Cortex of kidney (tissue), 1 donor: ENCODE measurements at places on chromosomes 2 and 18.

DNA sequence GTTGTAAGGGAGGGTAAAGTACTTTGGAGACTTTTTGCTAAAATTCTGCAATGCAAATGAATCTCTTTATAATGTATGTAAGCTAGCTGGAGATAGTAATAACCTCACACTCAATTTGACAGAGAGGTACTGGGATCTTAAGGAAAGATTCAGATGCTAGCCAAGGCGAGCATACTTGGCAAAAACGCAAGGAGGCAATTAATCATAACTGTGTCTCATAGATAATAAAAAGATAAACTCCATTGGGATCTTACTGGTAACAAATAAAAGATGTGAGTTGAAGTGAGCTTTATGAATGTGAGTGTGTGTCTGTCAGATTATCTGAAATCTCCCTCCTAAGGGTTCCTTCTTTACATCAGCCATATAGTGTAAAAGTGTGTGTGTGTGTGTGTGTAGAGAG, 533.0 kb downstream of the TMX3 start:
- no peak for DNase-seq

DNA sequence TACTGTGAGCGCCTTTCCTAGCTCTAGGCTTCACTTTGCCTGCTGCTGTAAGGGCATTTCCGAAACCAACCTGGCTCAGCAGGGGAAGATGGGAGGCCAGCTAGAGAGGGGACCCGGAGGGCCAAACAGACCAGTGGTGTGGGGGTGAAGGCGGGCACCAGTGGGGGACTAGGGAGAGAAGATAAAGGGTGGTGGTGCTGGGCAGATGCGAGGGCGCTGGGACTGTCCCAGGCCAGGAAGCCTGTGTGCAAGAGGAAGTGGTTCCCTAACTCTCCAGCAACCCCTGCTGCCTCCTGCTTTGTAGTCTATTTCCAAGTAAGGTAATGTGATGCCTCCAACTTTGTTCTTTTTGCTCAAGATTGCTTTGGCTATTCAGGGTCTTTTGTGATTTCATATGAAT, 73.1 kb downstream of the DNAH7 start:
- DNase-seq, result no peak

DNA sequence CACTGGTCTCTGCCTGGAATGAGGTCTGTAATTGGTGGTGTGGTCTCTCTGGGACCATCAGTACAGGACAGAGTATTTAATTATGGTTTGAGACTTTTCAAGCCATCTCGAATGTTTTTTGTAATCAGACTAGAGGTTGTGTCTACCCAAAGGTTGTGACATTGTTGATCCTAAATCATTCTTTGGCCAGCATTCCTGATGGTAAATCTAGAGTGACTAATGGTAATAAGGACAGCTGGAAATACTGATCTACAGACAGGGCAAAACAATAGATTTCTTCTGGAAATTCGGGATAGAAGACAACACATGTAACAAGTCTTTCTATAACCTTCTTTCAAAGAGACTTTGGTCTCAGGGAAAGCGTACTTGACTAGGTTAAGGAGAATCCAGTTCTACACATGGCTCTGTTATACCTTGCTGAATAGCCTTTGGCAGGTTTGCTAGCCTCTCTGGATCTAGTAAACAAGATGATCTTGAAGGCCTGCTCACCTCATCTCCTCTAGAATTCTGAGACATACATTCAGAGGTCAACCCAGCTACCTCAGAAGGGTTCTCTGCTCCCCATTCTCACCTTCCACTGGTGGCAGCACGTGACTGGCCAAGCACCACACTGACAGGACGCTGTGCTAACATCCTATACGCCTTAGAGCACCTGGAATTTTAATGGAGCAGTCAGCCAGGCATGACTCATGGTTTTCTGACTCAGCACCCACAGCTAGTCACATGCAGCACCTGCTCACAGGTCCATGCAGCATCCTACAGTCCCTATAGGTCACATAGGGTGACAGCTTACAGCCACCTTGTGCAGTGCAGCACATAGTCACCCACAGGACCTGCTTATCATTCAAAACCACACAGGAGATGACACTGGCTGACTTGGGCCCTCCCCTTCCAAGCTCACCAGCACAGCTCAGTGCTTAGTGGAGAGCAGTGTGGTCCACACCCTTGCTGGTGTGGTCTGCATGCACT, 12.2 kb downstream of the PLB1 start:
- DNase-seq, result no peak

GRCh38 chr18:10164271-10165071, 250.7 kb downstream of the VAPA start:
- no peak for DNase-seq

GRCh38 chr18:60732143-60732542, 359.6 kb upstream of the MC4R start:
- DNase-seq, result no peak

GRCh38 chr18:13007248-13007560, 16.0 kb downstream of the CEP192 start:
- DNase-seq, result no peak
